Type B pancreatic cell (in vitro differentiated cells): ENCODE measurements at places on chromosomes 1 and 21.

GRCh38 chr1:177937931-177938330 is 31.9 kb downstream of the SEC16B start:
- no peak for DNase-seq

- DNase-seq: no peak
Observed at GRCh38 chr1:5632224-5632623, 360.0 kb downstream of the NPHP4 start.

DNA sequence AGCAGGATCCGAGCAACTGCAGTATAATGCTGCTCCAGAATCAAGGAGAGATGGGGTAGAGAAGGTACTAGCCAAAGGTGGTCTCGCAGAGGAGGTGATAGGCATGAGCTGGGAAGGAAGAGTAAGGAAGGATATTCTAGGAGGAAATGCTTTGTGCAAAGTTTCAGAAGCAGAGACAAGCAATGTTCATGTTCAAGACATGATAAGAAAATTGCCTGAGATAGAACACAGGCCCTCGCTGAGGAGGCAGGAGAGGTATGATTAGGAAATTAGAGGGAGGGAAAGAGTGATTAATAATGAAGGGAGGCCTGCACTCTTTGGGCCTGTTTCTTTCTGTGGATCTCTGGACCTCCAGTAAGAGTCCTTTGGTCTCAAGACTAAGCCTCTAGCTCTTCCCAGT is 12.9 kb upstream of the ETV3 start:
- DNase-seq: no peak

GRCh38 chr1:7207875-7208646 is 422.8 kb downstream of the CAMTA1 start:
- no peak for DNase-seq
